Spinal cord (tissue), 10 donors: ENCODE measurements at places on chromosomes 2 and 18. TPM values are rescaled to one million over a fixed set of nuclear protein-coding genes. Genes with fewer than 3 reads are reported as not detected.

The TRMT61B gene
- 24.5 TPM for polyA plus RNA-seq

The ALK gene
- polyA plus RNA-seq, result 16.7 TPM

The TLX2 gene
- 0.27 TPM for polyA plus RNA-seq

The DUSP19 gene
- polyA plus RNA-seq, result 5.2 TPM

The ACAA2 gene
- polyA plus RNA-seq, result 44.4 TPM

The FEV gene
- 0.14 TPM for polyA plus RNA-seq

The DUSP11 gene
- 22.1 TPM for polyA plus RNA-seq
